Right renal cortex interstitium (tissue), 3 donors: ENCODE measurements at places on chromosomes 13 and 19. TPM values are rescaled to one million over a fixed set of nuclear protein-coding genes. Genes with fewer than 3 reads are reported as not detected.

- DNase-seq: no peak
These were observed 15.6 kb upstream of the HMGB1 start for GRCh38 chr13:30481241-30481760.

- DNase-seq: peak; percentile 76
These were observed 577 bp downstream of the ZNF181 start for GRCh38 chr19:34734537-34735103.

DNA sequence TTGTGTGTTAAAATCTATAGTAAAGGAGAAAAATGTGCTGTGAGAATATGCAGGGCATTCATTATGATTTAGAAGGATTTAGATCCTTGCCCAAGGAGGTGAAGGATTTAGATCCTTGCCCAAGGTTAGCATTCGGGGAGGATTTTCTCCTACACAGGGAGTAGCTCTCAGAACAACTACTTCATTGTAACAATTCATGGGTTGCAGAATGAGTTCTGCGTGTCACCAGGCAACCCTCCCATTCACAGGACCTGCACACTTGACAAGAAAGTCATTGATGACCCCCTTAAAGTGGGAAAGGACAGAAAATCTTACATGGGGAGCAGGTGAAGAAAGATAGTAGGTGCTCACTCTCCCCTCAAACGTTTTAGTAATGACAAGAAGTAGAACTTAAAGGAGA is 167.1 kb upstream of the MAB21L1 start:
- no peak for DNase-seq

GRCh38 chr19:43460362-43461016 is 4.9 kb downstream of the LYPD3 start:
- no peak for DNase-seq

The GPR4 gene
- 5.5 TPM for polyA plus RNA-seq
